ENCODE measurements at places on chromosomes 16 and 17.

- no peak for DNase-seq
Observed at GRCh38 chr16:20884240-20884556, 16.0 kb downstream of the DCUN1D3 start.

DNA sequence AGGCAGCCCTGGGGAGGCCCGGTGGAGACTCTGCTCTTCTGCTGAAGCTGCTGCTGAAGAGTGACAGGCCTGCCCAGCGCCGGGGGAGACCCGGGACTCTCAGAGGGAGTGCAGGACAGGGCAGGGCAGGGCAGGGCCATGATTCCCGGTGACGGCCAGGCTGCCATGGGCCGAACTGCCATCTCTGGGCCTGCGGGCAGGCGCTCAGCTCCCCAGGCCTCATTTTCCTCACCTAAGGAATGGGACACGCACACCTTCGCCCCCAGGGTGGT, 22.6 kb upstream of the SSTR5 start:
- DNase-seq: no peak

GRCh38 chr17:44222112-44222869, 2.8 kb upstream of the UBTF start:
- DNase-seq: peak; percentile 85

- DNase-seq: no peak
Observed at GRCh38 chr16:85682516-85682915, 6.2 kb downstream of the GINS2 start.

DNA sequence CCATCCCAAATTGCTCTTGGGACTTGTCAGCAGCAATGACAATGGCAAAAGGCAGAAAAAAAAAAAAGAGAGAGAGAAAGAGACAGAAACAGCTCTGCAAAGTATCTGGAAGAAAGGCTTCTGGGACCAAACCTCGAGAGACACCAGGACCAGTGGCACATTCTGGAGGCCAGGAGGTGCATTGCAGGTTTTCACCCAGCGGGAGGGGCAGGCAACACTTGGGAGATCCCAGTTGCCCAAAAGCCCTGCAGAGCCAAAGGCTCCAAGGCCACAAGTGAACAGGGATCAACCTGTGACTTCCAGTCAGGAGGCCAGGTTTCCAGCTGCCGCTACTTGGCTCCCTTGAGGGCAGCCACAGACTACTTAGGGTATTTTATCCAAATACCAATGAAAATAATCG, 110.8 kb upstream of the CDH5 start:
- DNase-seq: no peak

DNA sequence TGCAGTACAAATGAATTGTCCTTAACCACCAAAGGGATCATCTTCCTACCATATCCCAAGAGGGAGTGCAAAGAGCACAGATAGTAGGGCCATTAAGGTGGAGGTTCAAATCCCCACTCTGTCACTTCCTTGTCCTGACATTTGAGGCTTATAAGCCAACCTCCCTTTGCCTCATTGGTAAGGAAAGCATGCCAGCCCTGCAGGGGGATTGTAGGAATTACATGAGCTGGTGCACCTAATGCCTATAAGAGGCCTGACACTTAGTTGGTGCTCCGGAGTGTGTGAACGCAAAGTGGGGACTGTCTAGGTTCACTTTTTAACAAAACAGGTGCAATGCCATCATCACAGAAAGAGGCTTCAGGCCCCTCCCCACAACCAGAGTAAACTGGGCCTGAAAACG, 374.4 kb downstream of the SNX29 start:
- DNase-seq: no peak

Measured in ACHN (cell line).